ENCODE measurements at places on chromosomes 3 and 15. TPM values are rescaled to one million over a fixed set of nuclear protein-coding genes. Genes with fewer than 3 reads are reported as not detected.

ENTPD3 gene
- total RNA-seq = not detected

MYO5C gene
- 5.4 TPM for total RNA-seq

EFCAB12 gene
- total RNA-seq = 0.40 TPM

FANCD2OS gene
- not detected for total RNA-seq

ITPKA gene
- total RNA-seq = 1.4 TPM

GP9 gene
- not detected for total RNA-seq

SLC12A1 gene
- total RNA-seq = not detected

ARIH2 gene
- 67.4 TPM for total RNA-seq

ANKRD63 gene
- total RNA-seq = 0.20 TPM

EIF4A2 gene
- total RNA-seq = 129 TPM

PGBD4 gene
- 1.5 TPM for total RNA-seq

ZNF660 gene
- not detected for total RNA-seq

All from A549 treated with DMSO at 1 μM for 4 hours (cell line).